CD4-positive, alpha-beta T cell treated with Interleukin-1 beta for 1 hour (primary cell): ENCODE measurements at places on chromosomes 2 and 18.
A peak's percentile ranks its signal among the peaks of the same experiment; 100 is the strongest.

GRCh38 chr2:202508686-202509085, 126.1 kb upstream of the FAM117B start:
- no peak for DNase-seq

GRCh38 chr2:15688924-15689568, 97.4 kb downstream of the DDX1 start:
- DNase-seq: no peak

DNA sequence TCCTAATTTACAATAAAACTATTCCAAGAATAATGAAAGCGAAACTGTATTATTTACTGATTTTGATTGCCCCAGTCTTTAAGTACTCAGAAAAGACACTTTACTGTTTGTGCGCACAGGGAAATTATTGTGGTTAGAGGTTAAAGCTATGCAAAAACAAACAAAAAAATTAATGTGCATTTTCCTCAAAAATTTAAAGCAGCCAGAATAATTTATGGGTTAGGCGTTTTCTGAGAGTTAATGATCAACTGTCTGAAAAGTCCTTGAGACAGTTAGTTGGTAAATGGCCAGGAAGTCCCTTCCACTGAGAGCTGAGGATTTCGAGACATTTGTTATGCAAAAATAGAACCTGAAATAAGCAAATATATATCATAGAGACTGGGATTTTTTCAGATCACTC, 143.3 kb downstream of the IRS1 start:
- no peak for DNase-seq

GRCh38 chr2:208464205-208464604, 57.6 kb downstream of the PTH2R start:
- DNase-seq: no peak

- no peak for DNase-seq
These were observed 1.2 kb downstream of the CNGA3 start for GRCh38 chr2:98347298-98348065.

- DNase-seq: no peak
These were observed 212.5 kb upstream of the GULP1 start for GRCh38 chr2:188079196-188079595.

GRCh38 chr2:170928036-170928823, 823 bp upstream of the GORASP2 start:
- DNase-seq: peak; percentile 10

DNA sequence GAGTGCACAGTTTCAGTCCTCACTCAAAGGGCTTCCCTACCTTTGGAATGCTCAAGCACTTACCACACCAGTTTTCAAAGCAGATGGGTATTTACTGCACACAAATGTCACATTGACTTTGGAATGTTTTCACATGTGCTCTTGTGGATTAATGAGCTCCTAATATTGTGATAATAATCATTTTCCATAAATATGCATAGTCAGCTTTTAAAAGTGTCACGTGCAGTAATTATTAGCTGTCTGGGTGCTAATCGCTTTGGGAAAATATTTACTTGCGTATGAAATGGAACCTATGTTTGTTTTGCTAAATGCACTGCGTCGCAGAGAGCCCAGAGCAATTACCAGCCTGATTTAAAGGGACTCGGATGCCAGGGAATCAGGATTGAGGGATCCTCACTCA, 229.3 kb downstream of the SMAD2 start:
- no peak for DNase-seq

- no peak for DNase-seq
These were observed 46.6 kb downstream of the ZNF516 start for GRCh38 chr18:76448256-76449110.

DNA sequence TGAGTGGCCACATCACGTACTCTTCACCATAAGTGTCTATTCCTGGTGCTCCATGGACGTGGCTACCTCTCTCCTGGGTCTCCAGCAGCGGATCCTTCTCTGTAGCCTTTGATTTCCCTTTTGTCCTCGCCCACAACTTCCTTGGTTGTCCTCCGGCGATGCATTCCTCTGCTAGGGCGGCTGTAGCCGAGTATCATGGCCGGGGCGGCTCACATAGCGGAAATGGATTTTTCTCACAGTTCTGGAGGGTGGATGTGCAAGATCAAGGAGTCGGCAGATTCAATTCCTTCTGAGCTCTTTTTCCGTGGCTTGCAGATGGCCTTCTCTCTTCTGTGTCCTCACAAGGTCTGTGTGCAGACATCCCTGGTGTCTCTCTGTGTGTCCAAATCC, 35.7 kb downstream of the ACKR3 start:
- no peak for DNase-seq

DNA sequence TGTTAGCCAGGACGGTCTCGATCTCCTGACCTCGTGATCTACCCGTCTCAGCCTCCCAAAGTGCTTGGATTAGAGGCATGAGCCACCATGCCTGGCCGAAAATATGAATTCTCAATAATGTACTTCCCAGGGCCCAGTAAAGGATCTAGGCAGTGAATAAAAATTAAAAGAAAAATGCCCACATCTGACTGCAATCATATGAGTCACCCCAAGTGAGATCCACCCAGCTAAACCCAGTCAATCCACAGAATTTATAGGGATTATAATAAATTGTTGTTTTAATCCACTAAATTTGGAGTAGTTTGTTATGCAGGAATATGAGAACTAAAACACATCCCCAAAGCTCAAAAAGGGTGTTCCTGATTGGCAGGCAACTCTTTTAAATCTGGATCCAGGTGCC, 93.5 kb upstream of the STK39 start:
- no peak for DNase-seq

DNA sequence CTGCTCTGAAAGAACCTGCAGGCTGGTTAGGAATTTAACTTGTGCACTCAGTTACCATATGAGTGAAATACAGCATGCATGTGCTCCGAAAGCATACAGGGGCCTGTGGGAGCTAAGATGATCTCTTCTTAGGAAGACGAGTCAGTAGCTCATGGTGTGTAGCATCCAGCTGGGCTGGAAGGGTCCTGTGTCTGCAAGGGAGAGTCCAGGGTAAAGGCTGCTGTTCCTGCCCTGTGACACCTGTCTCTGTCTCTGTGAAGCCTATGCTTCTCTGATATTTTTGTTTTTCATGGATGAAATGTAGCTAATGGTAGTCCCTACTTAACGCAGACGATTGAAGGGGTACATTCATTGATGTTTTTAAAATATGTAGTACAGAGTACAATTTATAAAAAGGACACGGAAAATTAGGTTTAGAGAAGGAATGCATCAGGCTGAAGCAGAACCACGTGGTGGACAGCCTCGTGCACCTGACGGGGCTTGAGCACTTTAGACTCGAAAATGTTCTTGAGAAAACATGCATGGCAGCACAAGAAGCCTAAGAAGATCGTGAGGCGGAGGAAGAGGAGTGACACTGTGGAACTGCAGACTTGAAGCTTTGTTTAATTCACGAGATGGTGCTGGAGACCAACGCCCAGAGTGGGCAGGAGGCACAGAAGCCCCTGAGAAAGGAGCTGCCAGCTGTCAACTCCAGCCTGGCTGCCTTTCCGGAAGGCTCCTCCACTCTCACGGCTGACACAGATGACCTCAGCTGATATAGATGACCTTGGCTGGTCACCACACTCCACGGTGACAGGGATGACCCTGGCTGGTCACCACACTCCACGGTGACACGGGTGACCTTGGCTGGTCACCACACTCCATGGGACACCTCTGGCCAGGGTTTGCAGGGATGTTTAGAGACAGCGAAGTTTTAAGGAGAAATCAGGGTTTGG, 110.6 kb downstream of the TMEM18 start:
- no peak for DNase-seq

DNA sequence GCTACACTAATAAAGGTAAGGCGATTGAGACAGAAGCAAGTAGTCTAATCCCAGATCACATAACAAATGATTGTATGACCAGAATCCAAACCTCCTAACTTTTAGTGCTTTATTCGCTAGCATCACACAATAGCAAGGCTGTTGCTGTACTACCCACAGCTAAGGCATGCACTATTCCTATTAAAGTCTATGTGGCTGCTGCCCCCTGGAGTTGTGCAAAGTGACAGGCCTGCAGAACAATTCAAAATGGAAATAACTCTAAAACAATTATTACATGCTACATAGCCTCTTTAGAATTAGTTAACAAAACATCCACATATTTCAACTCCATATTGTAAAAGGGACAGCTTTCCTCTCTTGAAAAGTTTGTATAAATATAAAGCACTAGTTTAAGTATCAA, 6.0 kb downstream of the ERBB4 start:
- no peak for DNase-seq

GRCh38 chr2:129769185-129769991, 210.1 kb upstream of the RAB6C start:
- no peak for DNase-seq

DNA sequence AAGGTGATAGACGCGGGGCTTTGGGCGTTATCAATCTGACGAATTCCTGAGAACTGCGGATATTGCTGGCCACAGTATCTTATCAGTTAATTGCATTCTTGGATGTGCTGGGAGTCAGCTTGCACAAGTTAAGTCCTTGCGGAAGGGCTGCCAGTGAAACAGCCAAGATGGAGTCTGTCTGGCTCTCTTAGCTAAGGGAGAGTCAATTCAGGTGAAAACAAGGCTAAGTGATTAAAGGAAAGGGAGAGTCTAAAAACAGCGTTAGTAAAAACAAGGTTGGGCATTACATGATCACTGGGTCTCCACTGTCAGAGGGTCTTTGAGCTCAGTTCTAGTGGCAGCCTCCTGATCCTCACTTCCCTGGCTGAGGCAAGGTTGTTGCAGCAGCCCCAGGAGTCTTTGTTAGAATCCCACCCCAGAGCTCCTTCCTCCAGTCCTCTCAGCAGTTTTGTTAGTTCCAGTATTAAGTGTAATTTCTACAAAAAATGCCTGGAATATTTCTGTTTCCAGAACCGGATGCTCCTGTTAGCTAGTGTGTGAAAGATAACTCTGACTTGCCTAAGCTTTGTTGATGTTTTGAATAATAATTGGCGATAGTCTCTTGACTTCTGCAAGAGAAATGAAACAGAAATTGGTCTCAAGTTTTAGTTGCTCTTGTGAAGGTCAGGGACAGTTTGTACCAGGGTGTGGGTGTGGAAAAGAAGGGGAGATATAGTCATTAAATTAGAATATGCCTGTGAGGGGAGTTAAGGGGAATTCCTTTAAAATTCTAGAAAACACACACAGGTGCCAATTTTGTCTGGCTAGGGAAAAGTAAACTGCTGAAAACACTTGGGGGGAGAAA, 10.6 kb downstream of the CFLAR start:
- no peak for DNase-seq

DNA sequence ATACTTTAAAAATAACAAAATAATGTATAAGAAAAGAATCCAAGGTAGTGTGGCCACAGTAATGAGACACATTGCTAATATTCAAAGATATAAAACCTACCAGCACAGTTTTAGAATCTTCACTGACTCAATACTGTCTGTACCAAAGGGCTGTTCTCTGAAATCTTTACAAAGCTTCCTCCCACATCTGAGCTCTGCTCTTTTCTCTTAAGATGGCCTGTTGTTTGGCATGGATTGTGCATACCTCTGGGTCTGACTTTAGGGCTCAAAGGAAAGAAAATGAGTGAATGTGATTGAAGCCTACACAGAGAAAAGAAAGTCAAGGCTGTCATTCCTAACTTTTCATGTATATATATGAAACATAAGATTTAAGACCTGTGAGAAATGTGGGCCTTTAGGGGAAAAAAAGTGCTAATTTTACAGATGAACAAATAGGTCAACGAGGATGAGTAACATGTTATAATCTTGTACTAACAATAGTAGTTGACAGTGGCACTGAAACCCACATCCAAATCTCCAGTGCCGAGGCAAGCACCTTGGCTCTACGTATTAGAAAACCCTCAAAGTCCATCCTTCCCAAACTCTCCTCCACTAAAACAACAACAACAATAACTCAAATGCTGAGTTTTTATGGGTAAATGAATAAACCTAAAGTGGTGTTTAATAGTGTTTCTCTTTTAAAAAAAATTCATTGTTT, 114.2 kb downstream of the ZNF521 start:
- DNase-seq: no peak

- DNase-seq: no peak
These were observed 29.9 kb upstream of the ZNG1B start for GRCh38 chr2:113407446-113408099.

GRCh38 chr18:392928-393573, 107.5 kb downstream of the COLEC12 start:
- DNase-seq: no peak

DNA sequence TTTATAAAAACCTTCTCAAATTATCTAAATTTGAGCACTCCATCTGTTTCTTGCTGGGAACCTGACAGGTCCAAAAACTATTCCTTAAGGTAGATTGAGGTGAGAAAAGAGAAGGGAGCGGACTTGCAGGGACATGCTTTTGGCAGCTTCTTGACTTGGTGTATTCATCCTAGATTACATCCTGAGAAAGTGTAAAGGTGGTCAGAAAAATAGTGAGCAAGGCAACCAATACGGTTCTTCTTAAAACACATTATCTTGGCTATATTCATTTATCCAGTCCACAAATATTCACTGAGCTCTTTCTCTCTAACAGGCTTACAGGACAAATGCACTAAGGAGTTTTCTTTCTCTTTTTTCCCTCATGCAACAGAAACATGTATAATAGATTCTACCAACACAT, 230.0 kb downstream of the LRP1B start:
- DNase-seq: no peak

GRCh38 chr2:70975237-70975636, 3.2 kb upstream of the ANKRD53 start:
- DNase-seq: no peak

DNA sequence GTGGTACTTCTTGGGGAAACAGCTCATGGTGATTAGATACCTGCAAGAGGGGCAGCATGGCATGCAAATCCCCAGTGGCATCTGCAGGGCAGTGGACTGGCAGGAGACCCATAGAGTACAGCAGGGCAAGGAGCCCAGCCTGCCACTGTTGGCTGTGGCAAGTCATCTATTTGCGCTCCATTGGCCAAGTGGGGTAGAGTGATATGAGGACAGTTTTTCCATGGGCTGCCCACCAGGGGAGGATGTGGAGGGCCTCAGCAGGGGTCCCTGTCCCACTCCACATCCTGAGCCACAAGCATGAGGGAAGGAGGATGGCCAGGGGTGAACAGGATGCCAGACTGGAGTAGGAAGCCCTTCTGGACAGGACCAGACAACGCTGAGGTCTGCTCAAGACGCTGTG, 50.9 kb upstream of the OTOF start:
- no peak for DNase-seq

GRCh38 chr2:100126201-100126600, 16.2 kb downstream of the AFF3 start:
- no peak for DNase-seq

GRCh38 chr18:21110713-21111345, 784 bp downstream of the ROCK1 start:
- DNase-seq: peak; percentile 69

- no peak for DNase-seq
These were observed 125.5 kb downstream of the ATAD2B start for GRCh38 chr2:23801396-23801795.

GRCh38 chr2:235433860-235434259, 60.0 kb upstream of the AGAP1 start:
- DNase-seq: no peak
